ENCODE measurements at places on chromosomes 4 and X.
A peak's percentile ranks its signal among the peaks of the same experiment; 100 is the strongest.

GRCh38 chr4:149293046-149293649, 522.5 kb downstream of the IQCM start:
- DNase-seq: no peak

- DNase-seq: no peak
Measured at GRCh38 chr4:112075129-112075753, 70.0 kb upstream of the FAM241A start.

DNA sequence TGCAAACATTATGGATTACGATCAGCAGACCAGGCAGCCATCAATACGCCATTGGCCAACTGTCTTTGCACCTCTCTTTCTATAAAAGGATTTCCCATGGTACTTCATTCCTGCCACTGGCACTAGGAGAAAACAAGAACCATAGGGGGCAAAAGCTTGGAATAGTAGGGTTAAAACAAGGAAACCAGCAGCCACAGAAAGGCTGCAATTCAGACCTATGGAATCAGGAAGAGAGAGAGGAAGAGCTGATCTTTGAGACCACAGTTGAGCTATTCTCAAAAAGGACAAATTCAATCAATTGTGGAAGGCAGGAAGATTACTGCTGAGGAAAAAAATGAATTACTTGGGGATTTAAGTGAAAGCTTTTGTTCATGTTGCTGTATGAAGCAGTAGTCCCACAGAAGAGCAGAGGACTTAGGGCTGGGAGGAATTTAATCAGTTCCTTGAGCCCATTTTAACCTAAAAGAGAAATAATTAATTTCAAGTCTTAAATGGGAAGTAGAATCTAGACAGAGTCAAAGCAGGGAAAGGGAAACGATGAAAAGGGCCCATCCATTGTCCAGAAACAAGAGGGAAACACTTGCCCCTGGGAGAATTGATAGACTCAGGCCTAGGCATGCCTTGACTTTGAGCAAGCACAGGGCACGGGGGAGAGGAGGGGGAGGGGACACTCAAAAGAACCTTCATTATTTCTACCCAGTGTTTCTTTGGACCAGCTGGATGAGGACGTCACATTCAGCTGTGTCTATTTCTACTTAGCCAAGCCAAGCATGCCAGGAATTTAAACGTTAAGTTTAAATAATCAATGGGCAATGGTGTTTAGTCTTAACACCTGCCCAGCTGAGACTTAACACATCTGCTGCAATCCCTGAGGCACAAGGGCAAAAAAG, 50.7 kb downstream of the SCD5 start:
- peak; percentile 26 for DNase-seq

DNA sequence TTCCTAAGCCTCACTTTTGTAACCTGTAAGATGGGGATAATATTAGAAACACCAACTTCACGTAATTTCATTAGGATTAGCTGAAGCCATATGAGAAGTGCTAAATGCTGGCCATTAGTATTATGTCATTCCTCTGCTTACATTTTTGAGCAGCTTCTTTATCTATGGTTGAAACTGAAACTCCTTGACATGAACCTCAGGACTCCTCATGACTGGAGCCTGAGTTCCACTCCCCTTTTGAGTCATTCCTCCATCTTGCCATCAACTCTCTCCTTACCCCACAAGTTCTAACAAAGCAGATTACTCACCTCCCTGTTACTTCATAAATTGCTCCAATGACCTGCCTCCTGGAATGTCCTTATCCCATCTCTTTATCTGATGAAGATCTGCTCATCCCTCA, 123.2 kb upstream of the KCNIP4 start:
- no peak for DNase-seq

GRCh38 chr4:37452952-37453280, 208.4 kb downstream of the NWD2 start:
- DNase-seq: no peak

DNA sequence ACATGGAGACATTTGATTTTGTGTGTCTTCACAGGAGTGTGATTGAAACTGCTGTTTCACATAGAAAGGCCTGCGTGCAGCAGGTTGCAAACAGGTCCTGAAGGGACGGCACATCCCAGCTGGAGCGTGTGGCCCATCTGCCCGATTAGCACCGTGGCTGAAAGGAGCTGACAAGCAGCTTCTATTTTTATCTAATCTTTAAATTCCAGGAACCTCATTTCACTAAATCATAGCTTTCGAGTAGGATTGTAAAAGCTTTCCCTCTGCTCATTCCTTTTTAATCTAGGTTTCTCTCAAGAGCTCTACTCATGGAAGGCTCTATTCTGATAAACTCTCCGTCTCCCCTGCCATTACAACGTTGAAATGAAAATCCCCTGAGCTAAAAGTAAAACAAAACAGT, 106.8 kb downstream of the FSTL5 start:
- DNase-seq: no peak
